ENCODE measurements at places on chromosomes 6 and 20.

DNA sequence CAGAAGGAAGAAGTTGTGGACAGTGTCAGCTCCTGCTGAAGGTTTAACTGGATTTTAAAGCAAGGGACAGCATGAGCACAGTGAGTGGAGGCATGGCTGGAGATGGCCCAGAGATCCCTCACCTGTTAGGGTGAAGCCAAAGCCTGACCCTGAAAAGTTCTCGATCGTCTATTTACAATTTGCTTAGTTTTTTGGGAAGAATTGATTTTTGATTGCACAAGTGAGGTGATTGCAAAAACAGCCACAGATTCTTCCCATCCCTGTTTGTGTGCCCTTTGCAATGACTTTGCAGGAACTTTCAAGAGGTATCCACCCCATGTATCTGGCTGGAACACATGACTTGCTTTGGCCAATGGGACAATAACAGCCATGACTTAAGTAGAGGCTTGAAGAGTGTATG is 170.1 kb downstream of the TFAP2C start:
- no peak for DNase-seq

DNA sequence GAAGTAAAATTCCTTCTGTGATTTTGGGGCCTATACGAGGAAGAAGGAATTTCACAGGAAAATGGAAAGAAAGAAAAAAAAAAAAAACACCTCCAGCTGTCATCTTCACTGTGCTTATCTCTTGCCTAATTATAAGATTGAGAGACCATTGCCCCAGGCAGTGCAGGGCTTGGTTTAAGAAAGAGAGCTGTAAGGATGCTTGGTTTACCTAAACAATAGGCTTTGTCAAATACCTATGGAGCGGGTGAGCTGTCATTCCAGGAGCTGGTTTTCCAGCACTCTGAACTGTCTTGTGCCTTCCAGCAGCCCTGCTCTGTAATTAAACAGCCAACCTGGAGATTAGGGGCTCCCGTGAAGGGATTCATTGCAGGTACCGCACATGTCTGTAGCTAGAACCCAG is 137.8 kb downstream of the EDN3 start:
- no peak for DNase-seq

DNA sequence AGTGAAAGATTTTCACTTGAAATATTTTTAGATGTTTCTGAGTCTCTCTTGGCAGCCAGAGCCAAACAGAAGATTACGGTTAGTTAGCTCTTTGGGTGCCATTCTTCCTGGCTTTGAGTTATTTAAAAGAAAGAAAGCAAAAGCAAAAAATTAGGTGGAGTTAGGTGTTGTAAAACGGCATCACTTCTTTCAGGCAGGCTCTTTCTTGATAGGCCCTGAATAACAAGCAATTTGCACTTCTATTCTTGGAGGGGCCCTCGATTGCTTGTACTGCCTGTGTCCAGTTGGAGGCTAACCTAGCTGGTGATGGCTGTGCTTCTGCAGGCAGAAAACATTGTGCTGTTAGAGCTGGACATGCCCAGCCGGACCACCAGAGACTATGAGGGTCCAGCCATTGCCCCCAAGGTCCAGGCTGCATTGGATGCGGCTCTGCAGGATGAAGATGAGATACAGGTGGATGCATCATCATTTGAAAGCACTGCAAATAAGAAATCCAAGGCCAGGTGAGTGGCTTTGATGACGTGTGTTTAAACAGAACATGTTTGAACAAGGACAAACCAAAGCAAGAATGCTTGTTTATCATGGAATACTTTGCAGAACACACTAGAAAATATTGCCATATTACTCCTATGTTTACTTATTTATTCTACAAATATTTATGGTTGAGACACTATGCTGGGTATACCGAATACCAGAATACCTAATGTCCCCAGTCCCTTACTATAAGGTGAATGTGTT is 28.1 kb upstream of the ASXL1 start:
- DNase-seq: no peak

DNA sequence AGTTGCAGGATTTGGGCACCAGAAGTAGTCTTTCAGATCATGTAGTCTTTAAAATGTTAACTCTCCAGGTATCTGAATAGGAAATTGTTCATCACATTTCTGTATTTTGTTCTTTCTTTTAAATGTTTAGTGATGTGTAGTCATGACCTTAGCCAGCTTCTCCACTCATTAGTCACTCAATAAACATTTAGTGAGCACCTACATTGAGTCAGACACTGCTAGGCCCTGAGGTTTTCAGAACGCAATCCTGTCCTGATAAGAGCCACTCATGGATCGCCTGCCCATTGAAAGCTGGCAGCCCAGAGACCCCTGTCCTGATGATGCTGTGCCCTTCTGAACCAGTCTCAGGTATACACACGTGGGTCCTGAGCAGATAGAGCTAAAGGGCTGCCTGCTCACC is 163.4 kb upstream of the HEY2 start:
- no peak for DNase-seq

GRCh38 chr20:62522748-62523396 is 47.1 kb upstream of the GATA5 start:
- DNase-seq: no peak

GRCh38 chr6:138752017-138752416 is 21.6 kb upstream of the CCDC28A start:
- no peak for DNase-seq

Data from stimulated activated CD8-positive, alpha-beta memory T cell treated with anti-CD3 and anti-CD28 coated beads, Interleukin-4, amount 100 ng/mL, for 1 hour (primary cell).